ENCODE measurements at places on chromosomes 6 and 20. TPM values are rescaled to one million over a fixed set of nuclear protein-coding genes. Genes with fewer than 3 reads are reported as not detected.

- H3K27ac ChIP-seq = no peak overlapping the region
- no peaks in the 10 kb centered on the region for H3K36me3 ChIP-seq
- DNase-seq = no peak
These were observed 52.7 kb downstream of the SOD2 start for GRCh38 chr6:159640322-159640721.

DNA sequence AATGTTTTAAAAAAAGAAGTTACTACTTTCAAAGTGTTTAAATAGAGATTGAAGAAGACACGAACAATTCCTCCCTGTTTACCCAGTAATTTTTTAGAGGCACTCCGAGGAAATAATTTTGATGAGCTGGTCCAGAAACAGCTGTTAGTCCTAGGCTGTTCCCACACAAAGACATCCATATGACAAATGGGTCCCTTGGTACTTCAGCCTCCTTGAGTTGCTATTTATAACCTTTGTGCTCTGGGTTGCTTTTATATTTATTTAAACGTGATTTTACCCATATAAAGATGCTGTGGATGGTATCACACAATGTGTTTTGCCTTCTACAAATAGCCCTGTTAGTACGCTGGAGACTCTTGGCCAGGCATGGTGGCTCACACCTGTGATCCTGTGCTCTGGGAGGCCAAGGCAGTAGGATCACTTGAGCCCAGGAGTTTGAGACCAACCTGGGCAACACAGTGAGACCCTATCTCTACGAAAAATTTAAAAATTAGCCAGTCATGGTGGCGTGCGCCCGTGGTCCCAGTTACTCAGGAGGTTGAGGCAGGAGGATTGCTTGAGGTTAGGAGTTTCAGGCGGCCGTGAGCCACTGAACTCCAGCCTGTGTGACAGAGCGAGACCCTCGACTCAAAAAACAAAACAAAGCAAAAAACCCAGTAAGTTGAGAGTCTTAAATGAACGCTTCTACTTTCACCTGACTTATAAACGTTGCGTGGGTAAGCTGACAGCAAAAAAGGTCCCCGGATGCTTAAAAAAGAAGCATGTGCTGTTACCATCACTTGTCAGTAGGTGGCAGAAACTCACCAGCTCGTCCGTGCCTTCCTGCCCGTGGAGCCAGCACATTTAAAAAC lies 56.9 kb upstream of the ARMH2 start:
- DNase-seq = peak; percentile 67
- H3K4me1 ChIP-seq = peaks cover 57% of the 10 kb centered on the region
- no peak overlapping the region for H3K27ac ChIP-seq

DNA sequence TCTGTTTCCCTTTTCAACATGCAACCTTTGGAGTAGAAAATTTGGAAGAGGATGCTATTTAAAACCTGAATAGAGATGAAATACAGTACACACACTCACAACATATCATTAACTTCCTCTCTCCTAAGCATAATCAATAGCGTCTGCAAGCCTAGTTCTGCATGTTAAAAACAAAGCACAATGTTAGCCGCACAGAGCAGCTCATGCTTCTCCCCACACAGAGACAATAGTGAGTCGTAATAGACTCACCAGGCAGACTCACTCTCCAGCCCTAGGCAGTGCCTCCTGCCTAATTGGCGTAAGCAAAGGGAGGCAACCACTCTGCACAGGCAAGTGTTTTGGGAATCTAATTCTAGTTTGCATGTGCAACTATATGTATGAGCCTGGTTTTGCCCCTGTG lies 45.8 kb upstream of the ARID1B start:
- H3K4me3 ChIP-seq = no peak overlapping the region
- no peaks in the 10 kb centered on the region for H3K36me3 ChIP-seq
- H3K27me3 ChIP-seq = no peaks in the 10 kb centered on the region
- H3K27ac ChIP-seq = no peak overlapping the region

DNA sequence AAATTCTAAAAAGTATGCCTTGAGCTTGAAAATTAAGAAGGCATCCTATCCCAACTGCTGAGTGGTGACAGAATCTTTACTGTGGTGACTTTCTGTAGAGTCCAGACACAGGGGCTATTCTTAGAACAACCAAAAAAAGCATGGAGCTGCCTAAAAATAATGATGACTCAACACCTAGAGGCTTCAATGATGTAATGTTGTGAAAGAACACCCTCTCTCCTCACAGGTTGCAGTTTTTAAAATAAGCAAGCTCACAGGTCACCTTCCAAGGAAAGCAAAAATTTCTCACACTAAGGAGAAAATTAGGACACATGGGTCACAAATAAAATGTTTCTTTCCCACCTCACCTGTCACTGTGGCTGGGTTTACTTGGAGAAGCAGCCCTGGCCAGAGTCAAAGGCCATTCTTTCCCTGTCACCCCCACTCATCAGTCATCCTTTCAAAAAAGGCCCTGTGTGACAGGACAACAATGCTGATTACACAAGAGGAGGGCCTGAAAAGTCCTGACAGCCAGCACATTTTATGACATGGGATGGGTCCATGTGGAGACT lies 53.5 kb downstream of the RCAN2 start:
- no peaks in the 10 kb centered on the region for H3K4me1 ChIP-seq
- H3K36me3 ChIP-seq = no peaks in the 10 kb centered on the region
- no peak overlapping the region for H3K4me3 ChIP-seq
- no peaks in the 10 kb centered on the region for H3K27me3 ChIP-seq
- DNase-seq = no peak

DNA sequence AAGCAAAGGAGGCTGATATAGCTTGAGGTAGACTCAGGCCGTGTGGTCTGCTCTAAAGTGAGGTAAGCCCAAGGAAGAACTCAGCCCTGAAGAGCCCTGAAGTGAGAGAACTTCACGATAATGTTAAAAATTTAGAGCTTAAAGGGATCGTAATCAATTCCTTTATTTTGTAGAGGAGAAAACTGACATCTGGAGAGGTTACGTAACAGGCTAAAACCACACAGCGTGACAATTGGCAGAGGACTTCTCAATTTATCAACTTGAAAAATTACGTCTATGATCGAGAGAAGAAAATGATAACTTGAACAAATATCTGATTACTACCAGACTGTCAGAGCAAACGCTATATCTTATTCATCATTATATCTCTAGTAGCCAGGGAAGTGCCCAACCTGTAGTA lies 121.8 kb upstream of the FOXO3 start:
- no peak for DNase-seq
- no peaks in the 10 kb centered on the region for H3K27me3 ChIP-seq
- no peak overlapping the region for H3K27ac ChIP-seq
- H3K36me3 ChIP-seq = no peaks in the 10 kb centered on the region
- H3K4me1 ChIP-seq = no peaks in the 10 kb centered on the region
- no peak overlapping the region for H3K4me3 ChIP-seq

GRCh38 chr20:46689082-46689753 lies at the start of gene TP53RK:
TSS of gene TP53RK (minus strand) at chr20:46689444. CDS start at chr20:46689414, 30 bp downstream.
- H3K27me3 ChIP-seq = no peaks in the 10 kb centered on the region
- peaks cover 12% of the 10 kb centered on the region for H3K4me1 ChIP-seq
- H3K36me3 ChIP-seq = no peaks in the 10 kb centered on the region

Gene IRF4
- 1.4 TPM for total RNA-seq

GRCh38 chr6:1423578-1423977 lies 34.2 kb downstream of the FOXF2 start:
- H3K4me3 ChIP-seq = no peak overlapping the region
- no peaks in the 10 kb centered on the region for H3K36me3 ChIP-seq
- DNase-seq = no peak
- H3K27ac ChIP-seq = no peak overlapping the region
- no peaks in the 10 kb centered on the region for H3K27me3 ChIP-seq

DNA sequence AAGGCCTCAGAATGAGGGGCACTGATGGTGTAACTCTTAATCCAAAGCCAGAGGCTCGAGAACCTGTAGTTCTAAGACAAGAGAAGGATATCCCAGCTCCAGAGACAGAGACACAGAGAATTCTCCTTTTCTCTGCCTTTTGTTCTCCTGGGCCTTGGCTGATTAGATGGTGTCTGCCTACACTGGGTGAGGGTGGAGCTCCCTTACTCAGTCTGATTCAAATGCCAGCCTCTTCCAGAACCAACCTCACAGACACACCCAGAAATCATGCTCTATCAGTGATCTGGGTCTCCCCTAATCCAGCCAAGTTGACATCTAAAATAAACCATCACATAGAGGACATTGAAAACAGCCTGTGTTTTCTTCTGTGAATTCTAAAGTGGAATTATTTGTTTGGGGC lies 68.0 kb upstream of the SMIM28 start:
- no peaks in the 10 kb centered on the region for H3K36me3 ChIP-seq
- H3K4me3 ChIP-seq = no peak overlapping the region
- no peaks in the 10 kb centered on the region for H3K27me3 ChIP-seq
- DNase-seq = no peak

- no peaks in the 10 kb centered on the region for H3K27me3 ChIP-seq
- H3K36me3 ChIP-seq = no peaks in the 10 kb centered on the region
- peak overlapping the region; percentile 12 for H3K27ac ChIP-seq
- DNase-seq = no peak
These were observed 13.5 kb upstream of the RAB5IF start for GRCh38 chr20:36591854-36592641.

GRCh38 chr20:53466279-53466678 lies 127.4 kb downstream of the ZNF217 start:
- no peaks in the 10 kb centered on the region for H3K27me3 ChIP-seq
- no peak overlapping the region for H3K27ac ChIP-seq
- no peak overlapping the region for H3K4me3 ChIP-seq
- H3K4me1 ChIP-seq = no peaks in the 10 kb centered on the region
- no peak for DNase-seq
- no peaks in the 10 kb centered on the region for H3K36me3 ChIP-seq

DNA sequence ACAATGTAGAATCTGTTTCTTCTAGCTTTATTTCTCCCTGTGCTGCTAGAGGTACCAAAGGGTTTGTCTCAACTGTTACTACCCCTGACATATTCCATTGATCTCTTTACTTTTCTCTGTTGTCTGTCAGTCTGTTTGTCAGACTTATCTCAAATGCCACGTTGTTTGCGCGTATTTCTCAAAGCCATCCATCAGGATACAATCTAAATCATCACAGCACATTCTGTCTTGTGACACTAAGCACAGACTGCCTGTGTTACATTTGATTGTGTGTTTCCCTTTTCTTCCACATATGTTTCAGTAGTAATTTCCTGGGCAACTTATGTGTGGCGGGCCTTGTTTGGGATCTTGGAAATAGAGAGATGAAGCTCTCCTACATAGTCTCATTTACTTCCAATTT lies 30.2 kb upstream of the SERINC3 start:
- no peak overlapping the region for H3K27ac ChIP-seq
- no peaks in the 10 kb centered on the region for H3K36me3 ChIP-seq
- no peak overlapping the region for H3K4me3 ChIP-seq
- H3K27me3 ChIP-seq = no peaks in the 10 kb centered on the region

All from thyroid gland (tissue), 4 donors.